ENCODE measurements at places on chromosomes 7 and 10.

DNA sequence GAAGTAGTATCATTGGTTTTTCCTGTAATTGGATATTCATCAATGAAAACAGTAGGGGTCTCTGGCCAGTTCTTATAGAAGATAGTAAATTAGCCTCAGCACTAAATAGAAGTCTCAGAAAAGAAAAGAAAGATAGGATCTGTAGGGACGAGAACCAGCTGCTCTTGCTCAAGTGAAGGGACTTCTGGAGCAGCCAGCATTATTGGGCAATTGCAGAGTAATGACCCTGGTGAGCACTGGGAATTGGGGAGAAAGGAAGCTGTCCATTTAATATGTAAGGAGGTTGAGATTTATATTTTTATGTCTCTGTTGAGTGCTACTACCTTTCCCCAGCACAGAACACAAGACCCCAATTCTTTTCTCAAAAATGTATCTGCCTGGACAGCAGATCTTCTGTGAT lies 61.2 kb upstream of the WNT16 start:
- DNase-seq = no peak

DNA sequence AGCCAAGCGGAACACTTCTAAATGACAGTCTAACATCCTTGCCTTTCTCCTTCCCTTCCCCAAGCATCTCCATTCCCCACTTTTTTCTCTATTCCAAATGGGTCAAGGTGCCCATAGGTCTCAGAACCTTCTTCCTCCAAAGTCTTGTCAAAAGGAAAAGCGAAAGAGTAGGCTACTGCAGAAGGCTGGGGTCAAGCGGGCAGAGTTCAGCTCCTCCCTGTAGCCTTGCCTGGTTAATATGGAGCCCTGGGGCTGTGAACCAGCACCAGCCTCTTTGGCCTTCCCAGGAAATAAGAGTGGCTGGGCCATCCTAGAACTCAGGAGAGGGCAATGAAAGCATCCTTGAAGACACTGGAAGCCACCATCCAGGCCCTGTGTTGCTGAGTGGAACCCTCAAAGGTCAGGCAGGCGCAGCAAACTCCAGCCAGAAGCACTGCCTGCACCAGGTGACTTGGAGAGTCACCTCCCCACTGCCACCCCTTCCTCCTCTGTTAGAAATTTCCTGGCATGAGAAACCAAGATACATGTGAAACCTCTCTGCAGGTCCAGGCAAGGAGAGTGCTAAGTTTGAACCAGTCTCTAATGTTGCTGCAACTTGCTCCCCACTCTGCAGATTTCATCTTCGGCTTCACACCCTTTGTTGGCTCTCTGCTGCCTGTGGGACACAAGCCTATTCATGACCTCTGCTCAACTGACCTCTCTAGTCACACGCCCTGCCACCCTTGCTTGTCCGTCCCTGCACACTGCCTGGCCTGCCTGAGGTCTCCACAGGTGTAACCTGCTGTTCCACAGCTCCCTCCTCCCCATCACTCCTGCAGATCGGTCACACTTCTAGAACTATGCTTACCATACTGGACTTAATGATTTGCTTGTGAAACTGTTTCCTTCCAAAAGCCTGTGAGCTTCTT lies 74.9 kb downstream of the SH3PXD2A start:
- no peak for DNase-seq

DNA sequence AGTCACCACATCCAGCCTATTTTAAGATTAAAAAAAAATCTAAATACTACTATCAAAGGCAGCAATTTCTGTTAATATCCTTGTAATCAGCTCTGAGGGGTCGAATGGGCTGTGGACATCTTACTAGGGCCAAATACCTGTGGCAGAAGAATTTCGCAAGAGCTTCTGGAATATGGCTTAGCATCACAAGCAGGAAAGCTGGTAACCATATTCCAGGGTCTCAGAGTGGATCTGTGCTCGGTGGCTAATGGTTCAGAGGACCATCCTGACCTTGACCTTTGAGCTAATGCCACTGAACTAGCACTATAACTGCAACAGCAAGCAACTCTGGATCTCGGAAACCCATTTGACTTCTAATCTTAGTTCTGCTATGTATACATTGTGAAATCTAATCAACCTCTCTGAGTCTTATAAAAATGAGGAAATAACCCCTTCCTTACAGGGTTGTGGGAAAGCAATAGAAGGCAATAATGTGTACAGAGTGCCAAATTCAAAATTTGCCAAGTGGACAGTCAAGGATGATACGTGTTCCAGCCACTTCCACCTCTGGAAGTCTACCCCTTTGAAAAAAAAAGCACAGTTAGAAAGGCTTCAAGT lies 65.5 kb downstream of the CYP26A1 start:
- no peak for DNase-seq

DNA sequence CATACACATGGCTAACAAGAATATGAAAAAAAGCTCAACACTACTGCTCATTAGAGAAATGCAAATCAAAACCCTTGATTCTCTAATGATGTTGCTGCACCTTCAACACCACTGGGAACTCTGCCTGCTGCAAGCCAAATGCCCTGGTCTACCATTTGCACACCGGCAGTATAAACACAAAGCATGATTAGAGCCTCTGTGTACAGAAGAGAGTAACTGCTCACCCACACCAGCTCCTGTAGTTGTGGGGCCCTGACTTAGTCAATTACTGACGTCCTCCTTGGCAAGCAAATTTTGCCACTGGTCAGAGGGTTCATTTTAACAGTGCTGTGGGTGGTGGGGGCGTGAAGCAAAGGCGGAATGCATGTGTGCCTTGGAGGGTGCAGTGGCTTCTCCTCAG lies 96.1 kb upstream of the RHEB start:
- DNase-seq = no peak

DNA sequence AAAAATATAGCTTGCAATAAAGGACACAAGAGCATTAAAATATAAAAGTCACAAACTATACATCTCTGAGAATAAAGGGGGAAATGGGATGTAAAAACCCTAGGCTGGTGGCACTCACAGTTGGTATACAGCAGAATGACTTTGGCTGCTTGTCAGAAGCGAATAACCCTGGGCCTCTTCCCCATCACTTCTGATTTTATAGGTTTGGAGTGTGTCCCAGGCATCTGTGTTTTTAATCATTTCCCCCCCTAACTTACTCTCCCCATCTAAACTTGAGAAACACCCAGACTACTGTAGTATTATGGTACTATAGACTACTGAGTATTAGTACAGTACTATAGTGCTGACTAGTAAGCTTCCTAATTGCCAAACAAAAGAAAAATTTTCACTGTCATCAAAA lies 1.8 kb upstream of the RPA3 start:
- DNase-seq = no peak

GRCh38 chr10:129593953-129594352 lies 126.9 kb downstream of the MGMT start:
- no peak for DNase-seq

DNA sequence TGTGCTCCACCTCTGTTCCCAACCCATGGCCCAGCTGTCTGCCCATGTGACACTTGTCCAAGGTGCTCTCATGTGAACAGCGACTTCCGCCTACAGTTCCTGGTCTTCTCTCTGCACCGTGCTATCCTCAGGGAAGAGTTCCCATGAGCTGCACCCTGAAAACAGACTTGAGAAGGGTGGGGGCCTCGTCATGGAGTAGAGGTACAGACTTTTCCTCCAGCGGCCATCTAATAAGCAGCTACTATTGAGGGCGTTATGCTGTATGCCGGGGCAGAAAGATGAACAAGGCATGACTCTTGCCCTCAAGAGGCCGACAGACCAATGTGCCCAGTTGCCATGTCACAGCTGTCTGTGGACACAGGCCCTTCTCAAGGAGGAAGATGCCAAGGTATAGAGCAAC lies 25.4 kb upstream of the LYZL1 start:
- no peak for DNase-seq

DNA sequence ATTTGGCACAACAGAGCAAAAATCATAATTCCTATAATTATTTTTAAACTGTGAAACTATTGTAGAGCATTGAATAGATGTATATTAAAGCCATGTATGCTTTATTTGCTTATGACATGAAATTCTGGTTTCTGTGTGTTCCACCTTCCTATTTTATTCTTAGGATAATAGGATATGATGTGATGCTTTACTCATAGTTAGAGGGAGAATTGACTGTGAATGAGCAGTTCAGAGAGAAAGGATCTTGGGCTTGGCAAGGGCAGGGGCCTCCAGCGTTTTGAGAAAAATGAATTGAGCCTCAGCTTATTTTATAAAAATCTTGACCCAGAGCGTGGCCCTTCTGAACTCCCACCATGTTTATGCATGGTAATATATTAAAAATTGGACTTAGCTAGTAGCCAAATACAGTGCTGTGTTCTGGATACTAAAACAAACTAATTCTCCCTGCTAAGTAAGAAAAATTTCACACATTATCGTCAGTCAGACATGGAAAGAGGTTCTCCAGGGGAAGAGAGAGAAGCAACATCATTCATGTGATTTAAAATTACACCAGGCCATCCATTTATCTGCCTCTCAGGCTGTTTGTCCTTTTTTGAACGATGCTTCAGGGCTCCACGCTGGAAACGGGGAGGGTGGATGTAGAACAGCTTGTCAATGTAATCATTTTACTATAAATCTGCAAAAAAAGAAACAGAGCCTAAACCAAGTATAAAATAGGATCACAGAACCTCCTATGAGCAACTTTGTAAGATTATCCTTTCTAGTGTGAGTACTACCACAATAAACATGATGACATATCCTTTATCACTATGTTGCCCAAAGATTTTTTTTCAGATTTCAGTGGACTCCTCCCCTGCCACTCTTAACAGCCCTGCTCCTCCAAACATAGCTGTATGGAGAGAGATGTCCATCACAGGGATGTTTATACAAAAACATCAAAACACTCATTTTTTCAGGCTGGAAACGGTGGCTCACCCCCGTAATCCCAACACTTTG lies 258.1 kb upstream of the C7orf33 start:
- DNase-seq = no peak

DNA sequence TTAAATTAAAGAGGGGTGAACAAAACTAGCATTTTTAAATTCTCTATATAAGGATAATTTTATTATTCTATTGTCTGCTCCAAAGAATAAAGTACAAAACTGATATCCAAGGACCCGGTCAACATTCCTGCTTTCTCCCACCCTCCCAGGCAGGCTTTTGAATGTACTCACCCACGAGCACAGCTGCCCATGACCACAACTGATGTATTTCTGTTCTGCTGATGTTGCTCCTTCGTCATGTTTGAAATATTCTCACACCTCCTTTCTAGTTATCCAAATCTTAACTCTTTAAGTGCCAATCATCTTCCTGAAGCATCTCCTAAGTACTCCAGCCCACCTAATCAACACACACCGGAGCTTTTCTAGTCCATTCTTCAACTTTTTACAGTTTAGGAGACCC lies 46.7 kb downstream of the CALD1 start:
- DNase-seq = no peak

- DNase-seq = no peak
These were observed 24.6 kb downstream of the RAMP3 start for GRCh38 chr7:45181991-45182855.

DNA sequence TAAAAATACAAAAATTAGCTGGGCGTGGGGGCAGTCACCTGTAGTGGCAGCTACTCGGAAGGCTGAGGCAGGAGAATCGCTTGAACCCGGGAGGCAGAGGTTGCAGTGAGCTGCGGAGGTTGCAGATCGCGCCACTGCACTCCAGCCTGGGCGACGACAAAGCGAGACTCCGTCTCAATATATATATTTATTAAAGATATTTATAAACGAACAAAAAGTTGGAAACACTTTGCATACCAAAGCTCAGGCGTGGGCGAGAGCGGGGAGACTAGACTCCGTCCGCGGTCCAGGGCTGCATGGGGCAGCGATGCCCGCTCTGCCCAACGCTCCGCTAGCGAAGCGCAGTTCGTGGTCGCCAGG lies 7.9 kb upstream of the CRYGN start:
- DNase-seq = no peak

- no peak for DNase-seq
These were observed 142.0 kb downstream of the ARID5B start for GRCh38 chr10:62043421-62044021.

DNA sequence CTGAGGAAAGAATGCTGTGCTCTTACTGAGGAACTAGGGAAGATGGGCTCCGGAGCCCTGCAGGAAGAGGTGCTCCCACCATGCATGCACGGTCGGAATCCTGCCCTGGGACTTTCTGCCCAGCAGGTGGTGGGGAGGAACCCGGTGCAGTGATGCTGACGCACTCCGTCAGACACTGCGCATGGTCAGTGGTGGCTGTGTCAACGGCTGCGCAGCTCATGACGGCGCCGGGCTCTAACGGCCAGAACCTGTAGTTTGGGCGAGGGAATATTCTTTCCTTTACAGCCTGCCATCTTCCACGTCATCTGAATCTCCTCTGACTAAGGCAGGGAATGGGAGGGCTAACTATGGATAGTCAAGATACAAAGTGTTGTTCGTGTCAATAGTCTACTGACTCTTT lies 189.2 kb upstream of the MGMT start:
- DNase-seq = no peak
